ENCODE measurements at places on chromosomes 4 and X. TPM values are rescaled to one million over a fixed set of nuclear protein-coding genes. Genes with fewer than 3 reads are reported as not detected.

FOXR2 gene
- total RNA-seq = not detected

RBMXL3 gene
- not detected for total RNA-seq

DCX gene
- not detected for total RNA-seq

NDUFB11 gene
- 73.3 TPM for total RNA-seq

ADH1A gene
- not detected for total RNA-seq

TRIM61 gene
- 3.6 TPM for total RNA-seq

MGARP gene
- total RNA-seq = not detected

PDE6B gene
- 15.0 TPM for total RNA-seq

IL13RA2 gene
- total RNA-seq = not detected

EGFL6 gene
- not detected for total RNA-seq

SLC34A2 gene
- total RNA-seq = not detected

USP26 gene
- total RNA-seq = not detected

DDX53 gene
- not detected for total RNA-seq

TRAPPC2 gene
- total RNA-seq = 24.7 TPM

FRAS1 gene
- total RNA-seq = not detected

TCEANC gene
- 5.9 TPM for total RNA-seq

HSFX2 gene
- 0.51 TPM for total RNA-seq

PRRG3 gene
- not detected for total RNA-seq

GAGE1 gene
- total RNA-seq = not detected

PCSK1N gene
- total RNA-seq = not detected

TCEAL6 gene
- not detected for total RNA-seq

SLC49A3 gene
- total RNA-seq = 2.3 TPM

RHOH gene
- 183 TPM for total RNA-seq

LDB2 gene
- not detected for total RNA-seq

SOWAHB gene
- not detected for total RNA-seq

PCDH18 gene
- total RNA-seq = not detected

MAGEA11 gene
- not detected for total RNA-seq

PFKFB1 gene
- total RNA-seq = 0.71 TPM

ZNF630 gene
- not detected for total RNA-seq

PHF8 gene
- total RNA-seq = 58.7 TPM

PPEF2 gene
- total RNA-seq = 0.35 TPM

F9 gene
- total RNA-seq = not detected

ENOX2 gene
- 15.9 TPM for total RNA-seq

RCHY1 gene
- 28.5 TPM for total RNA-seq

SUPT20HL2 gene
- not detected for total RNA-seq

PLP1 gene
- not detected for total RNA-seq

MTCP1 gene
- 21.2 TPM for total RNA-seq
